SK-N-DZ (cell line): ENCODE measurements at places on chromosomes 3 and 15.

DNA sequence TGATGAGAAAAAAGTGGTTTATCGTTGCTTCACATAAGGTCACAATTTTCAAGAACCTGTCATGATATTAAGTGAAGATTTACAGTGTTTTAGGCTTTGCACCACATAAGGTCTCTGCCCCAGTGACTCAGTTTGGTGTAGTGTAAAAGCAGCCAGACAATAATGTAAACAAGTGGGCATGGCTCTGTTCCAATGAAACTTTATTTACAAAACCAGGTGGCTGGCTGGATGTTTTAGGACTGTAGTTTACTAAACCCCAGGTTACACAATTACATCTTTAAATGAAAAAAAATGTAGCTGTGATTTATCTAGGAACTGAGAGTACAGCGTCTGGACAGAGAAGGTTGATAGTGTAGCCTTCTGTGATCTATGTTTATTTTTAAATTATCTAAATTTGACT lies 9.7 kb upstream of the FBXL22 start:
- no peak for DNase-seq

GRCh38 chr15:99961011-99961441 lies 227.8 kb upstream of the LYSMD4 start:
- no peak for DNase-seq

DNA sequence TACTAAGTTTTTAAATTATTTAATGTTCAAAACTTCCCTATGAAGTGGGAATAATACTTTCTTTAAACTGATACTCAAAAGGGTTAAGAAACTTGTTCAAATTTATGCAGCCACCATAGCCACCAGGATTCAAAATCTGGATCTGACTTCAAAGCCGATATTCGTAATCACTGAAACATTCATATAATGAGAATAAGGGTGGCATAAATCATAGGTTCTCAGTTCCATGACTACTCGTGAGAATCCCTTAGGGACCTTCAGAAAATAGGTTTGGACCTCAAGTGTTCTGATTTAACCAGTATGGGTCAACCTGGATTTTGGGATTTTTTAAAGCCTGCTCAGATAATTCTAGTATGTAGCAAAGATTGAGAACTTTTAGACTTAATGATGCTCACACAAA lies 160.6 kb downstream of the RBMS3 start:
- no peak for DNase-seq

DNA sequence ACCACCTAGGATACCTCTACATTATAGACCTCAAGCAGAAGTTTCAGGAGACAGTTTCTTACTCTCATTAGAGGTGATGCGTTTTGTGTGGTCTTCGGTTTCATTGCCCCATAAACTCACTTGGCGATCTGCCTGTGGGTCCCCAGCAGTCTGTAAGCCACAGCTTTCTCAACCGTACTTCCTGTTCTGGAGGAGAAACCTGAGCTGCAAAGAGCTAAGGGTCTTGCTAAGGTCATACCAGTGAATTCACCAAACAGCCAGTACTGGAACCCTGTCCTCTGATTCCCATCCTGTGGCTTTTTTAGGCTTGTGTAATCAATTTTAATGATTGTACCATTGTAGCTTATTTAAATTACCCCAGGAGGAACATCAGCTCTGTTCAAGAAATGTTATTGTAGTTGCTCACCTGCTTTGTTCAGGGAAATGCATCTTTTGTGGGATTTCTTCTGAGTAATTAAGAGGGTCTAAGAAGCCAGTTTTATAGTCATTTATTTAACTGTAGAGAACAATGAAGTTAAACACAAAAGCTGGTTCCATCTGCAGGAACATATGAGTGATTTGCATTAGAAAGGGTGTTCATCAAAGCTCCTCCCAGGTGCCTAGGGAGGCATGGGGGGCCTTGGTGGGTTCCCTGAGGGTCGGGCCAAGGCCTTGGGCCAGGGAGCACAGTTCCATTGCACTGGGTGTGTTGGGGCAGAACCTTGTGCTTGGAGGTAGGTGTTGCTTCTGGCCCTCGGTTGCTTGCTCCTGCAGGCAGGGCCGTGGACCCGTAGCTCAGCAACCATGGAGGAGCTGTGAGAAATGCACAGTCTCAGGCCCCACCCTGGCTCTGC lies 69.6 kb downstream of the APBA2 start:
- peak; percentile 42 for DNase-seq

DNA sequence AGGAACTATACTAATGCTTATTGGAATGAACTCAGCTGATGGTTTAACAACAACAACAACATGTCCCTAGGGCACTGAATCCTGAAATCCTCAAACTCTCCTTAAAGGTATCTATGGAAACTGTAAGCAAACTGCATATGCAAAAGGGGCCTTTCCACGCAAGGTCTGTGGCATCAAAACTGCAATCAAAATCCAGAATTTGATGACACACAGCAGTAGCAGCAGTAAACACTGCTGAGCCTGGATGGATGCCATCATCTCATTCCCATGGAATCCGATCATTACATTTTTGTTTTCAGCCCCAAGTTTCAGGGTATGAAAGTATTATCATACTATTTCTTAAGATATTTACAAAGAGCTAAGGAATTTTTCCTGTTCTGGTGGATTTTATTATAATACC lies 399.7 kb downstream of the VPS13C start:
- no peak for DNase-seq

GRCh38 chr3:46959161-46959511 lies 17.4 kb downstream of the CCDC12 start:
- no peak for DNase-seq

DNA sequence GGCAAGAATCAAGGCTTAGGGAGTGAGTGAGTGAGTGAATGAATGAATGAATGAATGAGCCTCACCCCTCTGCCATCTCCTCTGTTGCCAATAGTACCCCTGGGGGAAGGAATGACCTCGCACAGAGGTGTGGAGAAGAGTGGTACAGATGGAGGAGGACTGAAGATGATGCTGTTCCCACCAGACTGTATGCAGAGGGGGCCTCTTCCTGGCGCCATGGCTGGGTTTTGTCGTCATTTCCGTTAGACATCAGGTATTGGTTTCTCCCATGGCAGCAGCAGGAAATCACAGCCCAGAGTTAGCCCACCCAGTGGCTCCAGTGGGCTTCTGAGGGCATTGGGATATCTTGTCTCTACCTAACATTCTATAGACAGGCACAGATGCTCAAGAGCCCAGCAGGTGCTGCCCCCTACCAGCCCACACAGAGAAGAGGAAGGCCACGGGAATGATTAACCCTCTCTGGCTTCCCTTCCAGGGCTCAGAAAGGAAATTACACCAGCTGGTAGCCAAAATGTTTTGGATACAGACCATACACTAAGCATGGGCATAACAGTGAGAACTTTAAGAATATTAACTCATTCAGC lies 109.8 kb upstream of the SLC6A11 start:
- no peak for DNase-seq

GRCh38 chr15:67050522-67051087 lies 14.8 kb upstream of the SMAD3 start:
- DNase-seq = no peak
